ENCODE measurements at places on chromosomes 5 and 9.

DNA sequence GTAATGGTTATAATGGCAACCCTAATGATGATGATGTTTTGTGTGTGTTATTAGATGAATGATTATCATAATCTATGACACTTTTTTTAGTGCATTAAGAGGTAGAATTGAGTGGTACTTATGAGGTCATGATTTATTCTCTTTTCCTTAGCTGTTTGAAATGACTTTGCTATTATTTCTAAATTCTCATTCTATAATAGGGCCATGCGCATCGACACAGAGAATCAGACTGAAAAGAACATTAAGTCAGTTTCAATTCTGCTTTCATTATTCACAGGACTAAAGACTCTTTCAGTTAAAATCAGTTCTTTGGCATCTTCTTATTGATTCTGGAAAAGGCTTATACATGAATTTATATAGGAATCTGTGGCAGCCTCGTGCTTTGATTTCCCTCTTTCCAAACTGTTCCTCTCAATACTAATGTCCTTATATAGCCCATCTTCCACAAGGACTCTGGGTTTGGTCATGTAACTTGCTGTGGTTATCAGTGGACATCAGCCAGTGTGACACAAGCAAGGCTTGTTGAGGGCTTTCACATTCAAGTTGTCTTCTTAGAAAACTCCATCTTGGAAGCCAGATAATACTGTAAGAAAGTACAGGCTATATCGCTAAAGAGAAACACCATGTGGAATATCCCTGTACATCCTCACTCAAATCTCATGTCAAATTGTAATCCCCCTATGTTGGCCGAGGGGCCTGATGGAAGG lies 140.3 kb upstream of the CHD1 start:
- no peak for DNase-seq

DNA sequence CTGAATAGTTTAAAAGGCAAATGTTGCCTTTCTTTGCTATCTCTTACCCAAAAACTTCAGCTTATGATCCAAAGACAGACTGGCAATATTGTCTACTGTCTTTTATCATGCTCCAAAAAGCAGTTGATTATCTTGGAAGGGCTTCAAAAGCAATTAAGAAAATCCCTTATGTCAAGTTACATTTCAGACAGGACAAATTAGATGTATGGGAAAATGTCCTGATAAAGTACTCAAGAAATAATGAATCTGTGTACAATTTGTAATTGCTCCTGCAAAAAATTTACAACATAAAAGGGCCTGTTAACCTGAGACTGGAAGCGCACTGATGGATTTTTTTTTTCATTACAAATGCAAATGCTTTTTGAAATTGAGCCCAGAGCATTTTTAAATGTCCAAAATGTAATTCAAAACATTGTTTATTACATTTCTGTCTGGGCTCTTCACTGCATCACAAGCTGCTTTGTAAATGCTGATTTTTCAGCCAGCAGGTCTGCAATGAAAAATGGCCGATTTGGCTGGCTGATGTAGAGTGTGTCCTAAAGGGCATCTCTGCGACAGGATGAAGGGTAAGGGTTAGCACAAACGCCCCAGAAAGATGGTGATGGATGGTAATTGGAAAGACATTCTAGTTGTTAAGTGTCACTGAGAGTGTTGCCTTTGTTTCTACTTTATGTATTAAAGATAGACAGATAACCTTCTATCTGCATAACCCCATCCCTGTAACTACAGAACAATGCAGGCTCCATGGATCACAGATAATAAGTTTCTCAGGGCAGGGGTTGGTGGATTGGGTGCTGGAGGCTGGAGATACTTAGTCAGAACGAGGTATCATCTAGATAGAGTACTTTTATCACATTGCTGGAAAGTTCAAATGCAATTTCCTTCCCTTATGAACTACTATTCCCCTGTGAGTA lies 27.0 kb downstream of the MAT2B start:
- no peak for DNase-seq

- no peak for DNase-seq
Observed at GRCh38 chr9:123336449-123336848, 19.5 kb upstream of the CRB2 start.

- DNase-seq, result no peak
Observed at GRCh38 chr9:108468364-108468763, 387.4 kb downstream of the ACTL7B start.

DNA sequence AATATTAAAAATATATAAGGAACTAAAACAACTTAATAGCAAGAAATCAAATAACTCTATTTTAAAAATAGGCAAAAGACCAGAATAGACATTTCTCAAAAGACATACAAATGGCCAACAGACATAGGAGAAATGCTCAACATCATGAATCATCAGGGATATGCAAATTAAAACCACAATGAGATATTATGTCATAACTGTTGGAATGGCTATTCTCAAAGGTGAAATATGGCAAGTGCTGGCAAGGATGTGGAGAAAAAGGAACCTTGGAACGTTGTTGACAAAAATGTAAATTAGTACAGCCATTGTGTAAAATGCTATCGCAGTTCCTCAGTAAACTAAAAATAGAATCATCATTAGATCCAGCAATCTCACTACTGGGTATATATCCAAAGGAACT lies 468.5 kb downstream of the NFIB start:
- DNase-seq, result no peak
